ENCODE measurements at places on chromosomes 13 and 19.

GRCh38 chr13:93409816-93410215 is 183.2 kb downstream of the GPC6 start:
- DNase-seq, result no peak

DNA sequence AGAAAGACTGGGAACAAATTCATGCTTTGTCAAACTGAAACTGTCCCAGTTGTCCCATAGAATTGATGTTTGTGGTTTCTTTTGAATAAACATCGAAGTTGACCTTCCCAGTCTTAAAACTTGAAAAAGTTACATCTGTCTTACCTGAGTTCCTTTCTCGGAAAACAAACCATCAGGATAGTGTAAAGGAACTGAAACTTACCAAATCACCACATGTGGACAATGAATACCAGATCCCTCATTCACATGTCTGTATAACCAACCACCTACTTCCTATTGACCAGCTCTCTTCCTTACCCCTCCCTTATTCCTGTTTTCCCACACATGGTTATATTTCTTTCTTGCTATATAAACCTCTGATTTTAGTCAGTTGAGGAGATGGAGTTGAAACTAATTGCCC is 791.7 kb upstream of the PCDH20 start:
- DNase-seq, result no peak

DNA sequence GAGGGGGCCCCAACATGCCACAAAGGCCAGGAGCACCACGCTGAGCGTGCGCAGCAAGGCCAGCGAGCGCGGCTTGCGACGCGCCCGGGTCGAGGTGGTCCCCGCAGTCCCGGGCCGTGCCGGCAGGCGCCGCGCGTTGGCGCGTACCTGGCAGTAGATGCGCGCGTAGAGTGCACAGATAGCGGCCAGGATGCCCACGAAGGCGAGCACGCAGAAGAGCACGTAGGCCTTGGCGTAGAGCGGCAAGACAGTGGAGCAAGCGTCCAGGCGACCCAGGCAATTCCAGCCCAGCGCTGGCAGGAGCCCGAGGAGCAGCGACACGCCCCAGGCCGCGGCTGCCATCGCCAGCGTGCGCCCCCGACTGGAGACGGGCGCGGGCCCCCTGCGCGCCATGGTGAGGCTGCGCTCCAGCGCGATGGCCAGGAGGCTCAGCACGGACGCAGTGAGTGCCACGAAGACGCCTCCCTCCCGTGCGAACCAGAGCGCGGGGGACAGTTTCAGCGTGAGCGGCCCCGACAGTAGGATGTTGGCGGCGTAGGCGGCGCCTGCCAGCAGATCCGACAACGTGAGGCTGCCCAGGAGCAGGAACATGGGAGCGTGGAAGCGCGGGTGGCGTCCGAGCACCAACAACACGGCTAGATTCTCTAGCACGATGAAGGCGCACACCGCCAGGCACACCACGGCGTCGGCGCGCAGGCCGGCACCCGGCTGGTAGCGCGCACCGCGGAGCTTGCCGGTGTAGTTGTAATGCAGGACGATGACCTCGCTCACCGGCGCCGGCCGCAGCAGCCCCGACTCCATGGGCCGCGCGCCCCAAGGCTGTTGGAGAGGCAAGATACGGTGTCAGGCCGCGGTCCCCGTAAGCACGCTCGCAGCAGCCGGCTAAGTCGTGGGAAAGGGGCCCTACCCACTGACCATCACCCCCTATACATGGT is 2.8 kb downstream of the S1PR5 start:
- DNase-seq, result no peak

DNA sequence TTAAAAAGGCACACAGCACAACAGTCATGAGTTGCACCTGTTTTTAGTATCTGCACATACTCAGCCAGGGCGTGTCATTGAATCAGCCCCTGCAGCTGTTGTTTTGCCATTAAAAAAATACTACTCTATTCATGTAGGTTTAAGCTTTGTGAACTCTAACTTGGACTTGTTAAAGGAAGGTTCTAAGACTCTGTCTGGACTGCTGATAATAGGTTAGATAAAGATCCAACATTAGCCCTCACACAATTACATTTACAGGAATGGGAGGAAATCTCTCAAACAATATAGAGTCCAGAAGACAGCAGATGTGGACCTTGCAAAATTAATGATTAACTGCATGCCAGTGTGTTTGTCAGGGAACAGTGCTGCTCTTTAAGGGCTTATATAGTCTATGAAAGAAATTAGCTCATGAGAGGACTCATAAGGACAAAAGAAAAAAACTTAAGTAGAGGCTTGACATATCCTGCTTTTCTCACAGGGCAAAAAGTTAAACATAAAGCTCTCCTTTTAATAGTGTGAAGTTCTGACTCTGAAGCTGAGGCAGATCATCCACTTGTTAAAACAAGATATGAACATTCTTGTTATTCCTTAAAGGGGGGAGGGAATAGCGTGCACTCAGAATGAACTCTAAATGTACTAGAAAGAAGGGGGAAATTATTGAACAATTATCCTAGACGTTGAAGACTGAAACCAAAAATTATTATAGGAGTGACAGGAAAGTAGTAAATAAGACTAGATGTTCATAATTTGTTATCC is 243.6 kb downstream of the NDFIP2 start:
- DNase-seq, result no peak

GRCh38 chr13:45178349-45179162 is 22.3 kb downstream of the KCTD4 start:
- DNase-seq, result no peak

All from right atrium auricular region (tissue), 2 donors.